SK-N-SH treated with all-trans-retinoic acid at 6 μM for 48 hours (cell line): ENCODE measurements at places on chromosomes 2 and 18.
A peak's percentile ranks its signal among the peaks of the same experiment; 100 is the strongest.

DNA sequence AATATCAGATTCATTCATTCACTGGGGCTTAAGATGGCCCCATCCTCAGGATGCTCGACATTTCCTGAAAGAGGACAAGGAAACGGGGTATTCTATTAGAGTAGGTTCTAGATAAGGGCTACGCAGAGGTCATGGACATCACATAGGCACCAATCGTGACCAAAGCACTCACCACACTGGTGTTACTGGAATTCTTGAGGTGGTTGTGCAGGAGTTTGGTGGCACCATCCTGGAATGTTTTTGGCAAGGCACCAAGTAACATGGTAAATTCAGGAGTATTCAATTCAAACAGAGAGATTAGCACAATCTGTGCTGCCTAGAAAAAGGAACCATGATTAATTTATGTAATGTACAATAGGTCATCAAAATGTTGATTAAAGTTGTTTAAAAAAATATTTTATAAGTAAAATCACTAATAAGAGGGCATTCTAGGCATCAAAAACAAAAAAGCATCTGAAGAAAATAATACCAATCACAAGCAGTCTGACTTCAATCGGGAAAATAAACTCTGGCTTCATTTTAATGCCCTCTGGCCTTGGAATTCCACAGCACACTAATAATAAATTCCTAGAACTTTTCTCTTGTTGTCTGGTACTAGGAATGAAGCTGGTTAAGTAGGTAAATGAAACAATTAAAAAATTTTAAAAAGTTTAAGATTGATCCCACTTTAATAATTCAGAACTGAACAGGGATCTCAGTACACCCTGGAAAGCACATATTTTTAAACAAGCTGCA lies 102.8 kb upstream of the TFCP2L1 start:
- no peak for ATAC-seq

DNA sequence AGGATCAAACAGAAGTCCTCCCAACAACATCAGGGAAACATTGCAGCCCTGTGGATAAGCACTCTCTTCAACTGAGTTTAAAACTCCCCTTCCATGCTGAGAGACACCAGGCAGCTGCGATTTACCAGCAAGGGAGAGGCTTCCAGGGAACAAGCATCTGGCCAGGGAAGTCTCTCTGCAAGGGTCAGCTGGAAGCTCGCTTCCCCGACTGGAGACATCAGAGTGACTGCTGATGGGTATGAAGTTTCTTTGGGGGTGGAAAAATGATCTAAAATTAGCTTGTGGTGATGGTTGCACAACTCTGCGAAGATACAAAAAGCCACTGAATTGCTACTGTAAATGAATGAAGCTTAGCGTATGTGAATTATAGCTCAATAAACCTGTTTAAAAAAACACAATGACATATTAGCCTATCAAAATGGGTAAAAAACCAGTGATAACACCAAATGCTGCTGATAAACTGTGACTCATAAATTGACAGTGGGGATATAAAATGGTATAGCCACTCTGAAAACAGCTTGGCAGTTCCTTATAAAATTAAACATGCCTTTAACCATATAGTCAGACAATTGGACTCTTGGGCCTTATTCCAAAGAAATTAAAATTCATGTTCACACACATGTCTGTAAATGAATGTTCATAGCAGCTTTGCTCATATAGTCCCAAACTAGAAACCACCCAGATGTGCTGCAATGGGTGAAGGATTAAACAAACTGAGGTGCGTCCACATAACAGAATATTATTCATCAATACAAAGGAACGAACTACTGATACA lies 1082.0 kb downstream of the SOCS6 start:
- no peak for ATAC-seq

- ATAC-seq = no peak
These were observed 14.0 kb upstream of the ZNF396 start for GRCh38 chr18:35390951-35391700.

GRCh38 chr2:27298391-27299080 lies 9.7 kb downstream of the UCN start:
- ATAC-seq = peak; percentile 68

DNA sequence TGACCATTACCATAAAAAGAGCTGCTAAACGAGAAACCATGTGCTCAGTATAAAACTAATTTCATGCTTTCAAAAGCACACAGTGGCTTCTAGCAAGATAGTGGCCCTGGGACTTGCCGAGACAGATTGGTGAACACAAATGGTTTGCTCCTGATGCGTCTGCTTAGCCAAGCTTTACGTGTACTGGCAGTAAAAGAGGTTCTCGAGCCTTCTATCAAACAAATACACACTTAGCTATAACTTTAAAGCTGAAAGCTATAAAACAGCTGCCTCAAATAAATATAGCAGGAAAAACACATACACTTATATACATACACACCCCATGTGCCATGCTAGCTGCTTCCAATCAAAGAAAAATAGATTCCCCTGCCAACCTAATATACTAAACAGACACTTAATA lies 117.0 kb downstream of the ZNF385B start:
- no peak for ATAC-seq

- ATAC-seq = no peak
These were observed 259.1 kb upstream of the AGAP1 start for GRCh38 chr2:235234736-235235135.

DNA sequence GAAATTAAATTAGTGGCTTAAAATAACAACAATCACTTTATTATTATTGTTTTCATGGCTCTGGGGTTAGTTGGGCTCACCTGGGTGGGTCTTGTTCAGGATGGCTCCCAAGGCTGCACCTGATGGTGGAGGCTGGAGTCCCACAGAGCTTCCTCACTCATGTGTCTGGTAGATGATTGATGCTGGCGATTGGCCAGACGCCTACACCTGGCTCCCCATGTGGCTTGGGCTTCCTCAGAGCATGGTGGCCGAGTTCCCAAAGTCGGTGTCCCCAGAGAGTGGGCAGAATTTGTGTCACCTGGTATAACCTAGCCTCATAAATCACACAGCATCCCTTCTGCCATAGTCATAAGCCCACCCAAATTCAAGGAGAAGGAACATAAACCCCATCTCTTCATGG lies 18.2 kb downstream of the DBI start:
- no peak for ATAC-seq

GRCh38 chr2:196131949-196132925 lies 39.1 kb downstream of the STK17B start:
- ATAC-seq = peak; percentile 38

DNA sequence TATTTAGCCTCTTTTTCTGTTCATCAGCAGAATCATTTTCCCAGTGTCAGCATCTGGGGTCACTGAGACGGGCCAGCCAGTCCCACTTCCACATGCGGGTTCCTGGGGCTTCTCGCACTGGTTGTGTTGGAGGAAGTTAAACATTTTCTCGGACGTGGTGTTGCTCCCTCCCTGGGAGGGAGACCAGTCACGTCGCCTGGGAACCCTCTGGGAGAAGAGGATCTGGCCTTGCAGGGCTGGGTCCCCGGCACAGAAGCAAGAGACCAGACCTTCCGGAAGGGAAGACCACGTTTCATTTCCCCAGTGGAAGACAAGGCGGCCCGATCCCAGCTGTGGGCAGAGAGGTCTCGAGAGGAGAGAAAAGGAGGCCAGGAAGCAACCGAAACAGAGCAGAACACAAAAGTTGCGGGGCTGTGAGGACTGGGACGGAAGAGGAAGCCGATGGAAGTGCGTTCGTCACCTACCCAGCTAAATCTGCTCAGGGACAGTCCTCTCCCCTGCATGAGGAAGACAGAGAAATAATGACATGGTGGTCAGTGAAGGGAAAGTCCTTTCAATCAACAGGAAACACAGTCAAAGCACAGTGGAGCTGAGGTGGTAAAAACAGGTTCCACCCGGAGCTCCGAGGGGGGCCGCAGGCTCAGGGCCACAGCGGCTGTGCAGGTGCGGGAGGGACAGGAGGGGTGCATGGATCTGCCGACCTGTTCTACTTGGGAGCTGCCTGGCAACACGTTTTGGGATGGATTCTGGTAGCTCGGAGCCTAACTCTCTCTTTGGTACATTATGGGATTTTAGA lies 144.4 kb downstream of the MBP start:
- ATAC-seq = no peak

DNA sequence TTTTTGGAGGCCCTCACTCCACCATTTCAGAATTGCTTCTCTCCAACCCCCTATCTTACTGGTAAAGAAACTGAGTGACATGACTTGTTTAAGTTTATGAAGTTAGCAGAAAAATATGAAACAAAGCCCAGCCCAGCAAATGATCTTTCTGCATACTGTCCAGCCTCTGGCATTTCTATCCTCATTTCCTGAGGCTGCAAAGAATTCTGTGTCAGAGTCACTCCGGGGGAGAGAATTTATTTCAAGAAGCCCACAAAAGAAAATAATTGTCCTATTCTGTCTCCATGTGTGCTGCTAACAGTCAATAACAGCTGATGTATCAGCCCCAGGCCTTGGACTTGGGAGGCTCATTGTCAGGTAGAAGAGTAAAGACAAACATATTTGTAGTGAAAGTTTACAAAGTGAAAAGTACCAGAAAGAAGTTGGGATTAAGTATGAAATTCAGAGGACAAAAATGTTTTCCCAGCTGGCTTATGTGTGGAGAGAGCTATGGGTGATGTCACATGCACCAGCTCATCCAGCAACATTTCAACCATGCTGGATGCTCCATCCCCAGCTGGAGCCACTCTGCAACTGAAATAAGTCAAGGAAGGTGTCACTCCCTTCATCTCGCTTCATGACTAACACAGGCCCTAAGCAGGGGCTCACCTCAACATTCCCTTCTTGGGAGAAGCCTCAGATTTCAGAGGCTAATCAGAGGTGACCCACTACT lies 42.3 kb downstream of the TRABD2A start:
- no peak for ATAC-seq

DNA sequence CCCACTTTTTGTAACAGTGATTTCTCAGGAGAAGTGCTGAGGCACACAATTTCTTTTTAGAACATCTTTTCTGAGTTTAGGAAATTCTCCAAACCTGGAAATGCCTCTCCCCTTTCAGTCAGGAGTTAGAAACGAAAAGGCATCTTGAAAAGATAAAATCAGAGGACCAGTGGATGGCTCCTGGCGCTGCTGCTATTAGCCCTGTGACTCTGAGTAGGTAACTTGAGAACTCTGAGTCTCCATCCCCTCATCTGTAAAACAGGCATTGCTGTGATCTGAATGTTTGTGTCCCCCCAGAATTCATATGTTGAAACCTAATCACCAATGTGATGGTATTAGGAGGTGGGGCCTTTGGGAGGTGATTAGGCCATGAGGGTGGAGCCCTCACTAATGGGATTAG lies 50.2 kb downstream of the EHD3 start:
- ATAC-seq = peak; percentile 52

DNA sequence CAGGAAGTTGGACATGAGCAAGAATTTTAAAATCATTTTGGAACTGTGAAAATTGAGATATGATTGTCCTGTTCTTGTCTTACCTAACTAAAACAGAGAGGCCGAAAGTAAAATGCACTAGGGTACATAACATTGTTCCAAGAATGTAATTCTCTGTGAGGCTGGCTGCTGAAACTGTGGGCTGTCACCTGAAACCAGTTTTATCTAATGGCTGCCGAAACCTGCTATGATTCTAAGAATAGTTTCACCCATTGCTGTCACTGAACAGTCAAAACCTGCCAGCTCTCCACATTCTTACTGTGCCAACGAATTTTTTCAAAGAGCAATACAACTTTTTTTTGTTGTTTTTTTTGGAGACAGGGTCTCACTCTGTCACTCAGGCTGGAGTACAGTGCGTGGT lies 119.3 kb upstream of the ZSWIM2 start:
- ATAC-seq = no peak

DNA sequence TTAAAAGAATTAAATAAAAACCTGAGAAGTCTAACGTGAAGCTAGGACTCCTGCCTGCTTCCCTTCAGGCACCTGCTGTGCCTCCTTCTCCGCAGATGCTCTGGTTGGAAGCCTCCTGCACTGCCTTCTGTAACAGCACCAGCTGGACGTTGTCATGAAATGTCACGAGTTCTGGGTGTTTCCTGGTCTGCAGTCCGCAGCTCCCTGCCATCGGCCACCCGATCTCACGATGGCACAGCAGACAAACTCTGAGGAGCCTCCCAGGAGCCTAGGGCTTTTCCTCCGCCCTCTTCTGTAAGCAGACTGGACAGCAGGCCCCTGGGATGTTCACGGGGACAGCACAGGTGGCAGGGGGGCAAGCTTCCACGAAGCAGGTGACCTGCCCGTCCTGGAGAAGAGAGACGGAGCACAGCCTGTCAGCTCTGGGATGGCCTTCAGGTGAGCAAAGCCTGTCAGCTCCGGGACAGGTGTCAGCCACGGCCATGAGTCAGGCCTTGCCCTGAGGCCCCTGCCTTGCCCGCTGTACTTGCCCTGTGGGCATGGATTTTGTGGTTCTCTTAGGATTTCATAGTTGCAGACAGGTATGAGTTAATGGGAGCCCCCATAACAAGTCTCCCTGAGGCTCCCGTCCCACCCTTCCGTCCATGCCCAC lies 110.3 kb downstream of the PXDN start:
- ATAC-seq = no peak

DNA sequence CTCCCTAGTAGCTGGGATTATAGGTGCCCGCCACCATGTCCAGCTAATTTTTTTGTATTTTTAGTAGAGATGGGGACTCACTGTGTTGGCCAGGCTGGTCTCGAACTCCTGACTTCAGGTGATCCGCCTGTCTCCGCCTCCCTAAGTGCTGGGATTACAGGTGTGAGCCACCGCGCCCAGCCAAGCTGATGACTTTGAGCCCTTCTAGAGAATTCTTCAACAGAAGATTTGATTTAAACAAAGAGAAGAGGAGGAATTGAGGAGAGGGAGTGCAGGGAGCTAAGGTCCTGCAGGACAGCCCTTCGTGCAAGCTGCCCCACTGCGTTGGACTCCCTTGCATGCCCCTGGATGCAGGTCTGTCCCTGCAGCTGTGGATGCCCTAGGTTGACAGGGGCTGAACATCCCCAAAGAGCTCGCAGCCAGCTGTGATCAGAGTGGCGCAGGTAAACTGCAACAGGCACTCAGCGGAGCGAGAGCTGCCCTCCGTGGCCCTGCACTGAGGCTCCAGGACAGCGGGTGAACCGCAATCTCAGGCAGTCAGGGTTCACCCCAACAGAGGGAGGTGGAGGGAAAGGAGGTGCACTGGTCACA lies 13.7 kb downstream of the ADRA2B start:
- ATAC-seq = no peak

DNA sequence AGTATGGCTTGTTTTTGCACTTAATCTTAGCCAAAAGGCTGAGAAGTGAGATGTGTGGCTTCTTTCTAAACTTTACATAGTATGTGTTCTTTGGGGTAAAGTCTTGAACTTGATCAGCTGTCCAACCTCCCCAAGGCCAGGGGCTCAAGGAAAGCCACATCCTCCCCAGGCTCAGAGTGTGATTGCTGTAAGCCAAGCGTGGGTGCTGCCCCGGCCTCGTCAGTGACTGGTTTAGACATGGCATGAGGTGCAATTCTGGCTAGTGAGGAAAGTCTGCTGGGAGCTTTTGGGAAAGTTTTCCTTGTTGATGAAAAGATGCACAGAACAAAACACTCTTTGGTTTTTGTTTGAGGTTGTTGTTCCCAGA lies 40.2 kb downstream of the TMEM177 start:
- no peak for ATAC-seq

DNA sequence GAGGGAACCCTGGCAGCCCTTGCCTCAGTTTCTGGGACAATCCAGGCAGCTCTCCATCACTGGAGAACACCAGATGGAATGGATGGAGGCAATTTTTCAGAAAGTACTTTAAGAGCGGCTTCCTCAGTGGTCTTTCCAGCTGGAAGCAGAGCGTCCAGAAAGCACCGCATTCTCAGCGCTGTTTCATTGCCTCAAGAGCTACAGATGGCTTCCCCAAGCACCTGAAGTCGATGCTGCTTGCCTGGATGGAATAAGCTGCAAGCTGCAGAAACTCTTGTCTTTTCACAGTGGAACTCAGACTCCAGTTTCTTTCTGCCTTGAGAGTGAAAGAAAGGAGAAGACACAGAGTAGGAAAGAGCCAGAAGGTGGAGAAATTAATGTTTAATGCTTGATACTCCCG lies 766.9 kb downstream of the TDRD15 start:
- no peak for ATAC-seq

- ATAC-seq = no peak
These were observed 95.3 kb downstream of the NEB start for GRCh38 chr2:151638990-151639389.
